ENCODE measurements at places on chromosomes 7 and 10.

DNA sequence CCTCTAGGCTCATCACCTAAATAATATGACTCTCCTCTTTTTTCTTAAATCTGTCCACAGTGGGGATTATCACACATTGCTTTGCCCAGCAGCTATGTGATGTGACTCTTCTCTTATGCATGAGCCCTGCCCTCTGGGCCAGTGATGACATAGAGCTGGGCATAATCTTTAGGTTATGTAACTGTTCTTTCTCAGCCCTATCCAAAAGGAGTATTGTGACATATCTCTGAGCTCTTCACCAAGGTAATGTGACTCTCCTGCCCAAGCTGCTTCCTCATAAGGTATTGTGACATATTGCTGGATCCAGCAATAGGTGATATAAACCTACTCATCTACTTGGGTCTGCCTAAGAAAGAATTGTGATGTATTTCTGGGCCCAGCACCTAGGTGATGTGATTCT lies 37.7 kb upstream of the ZNF107 start:
- H3K27me3 ChIP-seq = no peaks in the 10 kb centered on the region
- H3K4me3 ChIP-seq = no peak overlapping the region
- no peak for DNase-seq
- no peaks in the 10 kb centered on the region for H3K4me1 ChIP-seq
- H3K36me3 ChIP-seq = no peaks in the 10 kb centered on the region
- H3K27ac ChIP-seq = no peak overlapping the region

DNA sequence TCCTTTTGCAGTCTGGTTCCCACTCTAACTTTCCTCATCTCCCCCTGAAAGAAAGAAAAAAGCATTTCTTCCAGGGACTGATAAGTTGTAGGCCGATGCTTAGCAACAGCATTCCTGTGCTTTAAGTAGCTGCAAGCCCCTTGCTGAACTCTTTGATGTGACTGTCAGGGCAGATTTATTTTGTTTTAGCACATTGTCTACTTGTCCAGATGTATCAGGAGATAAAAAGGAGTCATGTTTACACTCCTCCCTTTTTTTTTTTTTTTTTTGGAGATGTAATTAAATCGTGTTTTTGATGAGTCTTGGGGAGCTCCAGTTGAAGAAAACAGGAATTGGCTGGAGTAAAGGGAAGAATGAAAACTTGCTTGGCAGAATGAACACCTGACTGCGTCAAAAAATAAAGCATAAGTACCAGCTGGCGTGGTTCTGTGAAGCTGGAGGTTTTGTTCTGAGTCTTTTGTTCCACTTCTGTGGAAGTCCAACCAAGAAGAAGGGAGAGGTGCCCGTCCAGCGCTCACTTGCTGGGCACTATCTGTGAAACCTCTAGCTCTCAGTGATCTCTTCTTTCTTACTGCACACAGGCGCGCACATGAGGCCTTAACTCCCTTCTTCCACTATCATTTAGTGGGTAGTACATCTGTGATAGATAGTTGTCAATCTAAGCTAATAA lies 871.7 kb downstream of the LRMDA start:
- no peaks in the 10 kb centered on the region for H3K36me3 ChIP-seq
- no peaks in the 10 kb centered on the region for H3K4me1 ChIP-seq
- H3K27ac ChIP-seq = no peak overlapping the region

DNA sequence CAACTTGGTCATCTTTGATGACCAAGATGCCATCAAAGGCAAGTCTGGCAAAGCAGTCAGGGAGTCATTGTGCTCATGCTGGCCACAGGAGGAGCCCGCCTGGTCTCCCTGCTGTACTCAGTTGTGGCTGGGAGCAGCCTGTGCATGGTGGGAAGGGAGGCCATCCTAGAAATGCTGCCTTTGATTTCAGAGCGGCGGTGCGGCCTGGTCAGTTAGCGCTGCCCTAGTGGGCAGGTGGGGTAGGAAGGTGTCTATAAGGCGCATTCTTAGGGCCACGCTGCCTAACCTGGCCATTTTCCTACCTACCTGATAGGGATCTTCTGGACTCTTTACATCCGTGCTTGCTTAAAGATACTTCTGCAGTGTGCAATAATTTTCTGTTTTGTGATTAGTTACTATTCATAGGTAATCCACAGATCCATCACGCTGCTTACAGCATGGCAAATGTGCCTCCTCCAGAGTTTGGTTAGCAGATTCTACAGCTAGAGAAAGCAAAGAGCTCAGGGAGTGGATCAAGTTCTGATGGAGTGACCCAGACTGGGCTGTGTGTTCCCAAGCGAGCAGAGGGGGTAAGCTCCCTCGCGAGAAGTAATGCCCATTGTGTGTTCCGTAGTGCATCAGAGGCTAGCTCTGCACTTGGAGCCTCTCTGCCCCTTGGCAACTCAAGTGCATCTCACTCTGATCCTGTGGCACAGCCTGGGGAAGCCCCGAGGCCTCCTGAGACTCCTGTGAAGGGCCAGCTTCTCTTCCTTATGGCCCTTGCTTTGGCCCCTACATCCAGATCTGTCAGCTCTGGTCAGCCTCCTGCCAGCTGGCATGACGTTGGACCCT lies 970.1 kb upstream of the ZNF722 start:
- DNase-seq = no peak
- H3K27ac ChIP-seq = no peak overlapping the region
- H3K4me1 ChIP-seq = no peaks in the 10 kb centered on the region

GRCh38 chr7:64907641-64908326 lies 4.7 kb downstream of the ZNF273 start:
- no peaks in the 10 kb centered on the region for H3K36me3 ChIP-seq
- no peak overlapping the region for H3K4me3 ChIP-seq
- no peaks in the 10 kb centered on the region for H3K4me1 ChIP-seq
- no peak overlapping the region for H3K27ac ChIP-seq

DNA sequence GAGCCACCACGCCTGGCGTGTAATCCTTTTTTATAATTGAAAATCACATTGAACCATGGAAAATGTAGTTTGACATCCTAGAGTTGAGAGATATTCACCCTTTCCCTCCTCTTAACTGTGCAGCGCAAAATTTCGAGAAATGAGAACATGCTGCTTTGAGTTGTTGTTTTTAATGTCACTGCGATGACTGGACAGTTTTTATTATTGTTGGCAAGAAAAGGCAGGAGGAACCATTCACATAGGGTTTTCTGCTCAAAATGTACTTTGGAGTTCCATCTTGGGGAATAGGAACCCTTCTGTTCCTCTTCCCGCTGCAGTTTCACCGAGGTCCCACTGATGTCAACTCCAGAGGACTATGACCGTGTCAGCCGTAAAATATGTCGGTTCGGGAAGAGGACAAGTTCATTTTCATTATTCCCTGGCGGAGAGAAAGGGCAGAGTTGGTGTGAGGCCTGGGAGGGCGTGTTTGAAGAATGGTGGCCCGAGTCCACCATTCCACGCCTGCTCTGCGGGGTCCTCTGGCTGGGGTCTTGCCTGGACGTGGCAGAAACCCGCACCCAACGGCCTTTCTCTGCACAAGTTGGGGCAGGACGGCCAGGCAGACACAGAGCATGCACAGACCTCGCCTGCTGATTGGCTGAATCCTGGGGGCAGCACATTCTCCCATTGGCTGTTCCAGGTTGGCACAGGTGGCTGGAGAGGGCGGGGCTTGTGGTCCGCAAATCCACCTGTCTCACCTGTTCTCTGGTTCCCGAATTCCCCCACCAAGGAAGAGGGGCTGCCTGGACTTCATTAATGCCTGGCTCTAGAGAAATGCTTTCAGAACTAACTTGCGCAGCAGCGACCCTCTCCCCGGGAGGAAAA lies 105.1 kb upstream of the TCF7L2 start:
- no peak overlapping the region for H3K4me3 ChIP-seq
- no peaks in the 10 kb centered on the region for H3K36me3 ChIP-seq
- no peaks in the 10 kb centered on the region for H3K27me3 ChIP-seq
- no peak overlapping the region for H3K27ac ChIP-seq
- no peaks in the 10 kb centered on the region for H3K4me1 ChIP-seq
- no peak for DNase-seq

- no peak for DNase-seq
- H3K27me3 ChIP-seq = no peaks in the 10 kb centered on the region
- H3K36me3 ChIP-seq = no peaks in the 10 kb centered on the region
- peak overlapping the region; percentile 64 for H3K27ac ChIP-seq
These were observed 12.4 kb downstream of the NET1 start for GRCh38 chr10:5424751-5425150.

DNA sequence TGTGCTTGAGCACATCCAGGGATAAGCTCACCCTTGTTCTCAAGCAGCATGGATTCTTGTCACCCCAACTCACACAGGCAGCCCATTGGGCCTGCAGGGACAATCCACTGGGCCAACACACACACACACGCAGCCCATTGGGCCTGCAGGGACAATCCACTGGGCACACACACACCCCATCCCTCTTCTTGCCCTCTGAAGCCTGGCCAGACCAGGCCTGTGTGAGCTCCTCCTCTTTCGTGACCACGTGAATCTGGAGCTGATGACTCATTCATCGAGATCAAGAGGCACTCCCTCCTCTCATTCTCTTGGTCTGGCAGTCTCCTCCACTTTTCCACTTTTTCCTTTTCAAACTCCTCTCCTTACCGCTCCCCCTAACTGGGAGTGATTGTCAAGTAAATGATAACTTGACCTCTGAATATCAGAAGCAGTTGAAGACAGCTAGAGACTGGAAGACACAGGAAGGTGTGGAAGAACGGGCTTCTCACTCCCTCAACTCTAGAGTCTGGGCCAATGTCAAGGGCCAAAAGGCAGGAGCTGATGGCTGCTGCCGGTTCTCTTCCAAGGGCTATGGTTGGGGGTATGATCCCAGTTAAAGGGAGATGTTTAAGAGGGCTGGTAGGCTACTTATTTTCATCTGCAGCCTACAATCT lies 89.7 kb downstream of the HIPK2 start:
- no peak overlapping the region for H3K4me3 ChIP-seq
- no peak overlapping the region for H3K27ac ChIP-seq
- no peak for DNase-seq
- no peaks in the 10 kb centered on the region for H3K27me3 ChIP-seq
- peaks cover 16% of the 10 kb centered on the region for H3K4me1 ChIP-seq
- H3K36me3 ChIP-seq = peaks cover 12% of the 10 kb centered on the region

DNA sequence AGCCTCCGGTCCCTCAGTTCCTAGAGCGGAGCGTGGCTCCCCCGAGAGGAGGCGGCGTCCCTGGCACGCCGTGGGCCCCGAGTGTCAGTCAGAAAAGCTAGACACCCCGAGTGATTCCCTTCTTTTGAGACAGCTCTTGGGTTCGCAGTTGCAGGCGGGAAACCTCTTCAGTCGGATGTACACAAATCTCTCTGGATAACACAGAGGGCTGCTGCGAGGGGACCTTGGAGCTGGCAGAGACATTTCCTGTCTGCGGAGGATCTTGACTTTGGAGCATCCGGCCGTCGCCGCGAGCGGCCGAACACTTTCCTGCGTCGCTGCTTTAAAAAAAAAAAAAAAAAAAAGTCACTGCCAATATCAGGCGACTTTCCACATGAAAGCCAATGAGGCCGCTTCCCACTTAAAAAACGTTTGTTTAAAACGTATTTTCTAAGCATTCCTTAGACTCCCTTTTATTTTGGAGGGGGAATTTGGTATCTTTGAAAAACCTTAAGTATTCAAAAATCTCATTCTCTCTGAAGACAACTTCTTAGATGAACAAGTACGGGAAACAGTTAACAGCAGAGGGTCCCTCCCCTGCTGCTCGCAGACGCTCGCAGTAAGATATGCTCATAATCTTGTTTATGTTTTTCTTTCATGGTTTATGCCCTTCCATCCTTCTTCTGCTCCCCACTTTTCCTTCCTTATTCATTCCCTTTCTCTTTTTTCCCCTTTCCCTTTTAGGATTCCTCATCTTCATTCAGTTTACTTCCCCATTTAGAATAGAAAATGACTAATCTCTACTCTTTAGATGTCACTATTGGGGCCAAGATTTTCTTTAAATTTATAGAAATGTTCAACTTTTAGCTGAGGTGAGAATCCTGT lies 10.0 kb downstream of the HHEX start:
- peak overlapping the region; percentile 43 for H3K4me3 ChIP-seq
- peak overlapping the region; percentile 47 for H3K27ac ChIP-seq
- no peaks in the 10 kb centered on the region for H3K27me3 ChIP-seq
- H3K4me1 ChIP-seq = peaks cover 9% of the 10 kb centered on the region
- H3K36me3 ChIP-seq = no peaks in the 10 kb centered on the region
- DNase-seq = no peak

- no peak overlapping the region for H3K4me3 ChIP-seq
- H3K4me1 ChIP-seq = no peaks in the 10 kb centered on the region
- no peak for DNase-seq
- H3K27ac ChIP-seq = no peak overlapping the region
- H3K36me3 ChIP-seq = no peaks in the 10 kb centered on the region
These were observed 165.9 kb downstream of the AUTS2 start for GRCh38 chr7:69764147-69764546.

All from tibial artery (tissue), 4 donors.